ENCODE measurements at places on chromosomes 16 and 17.
A peak's percentile ranks its signal among the peaks of the same experiment; 100 is the strongest.

DNA sequence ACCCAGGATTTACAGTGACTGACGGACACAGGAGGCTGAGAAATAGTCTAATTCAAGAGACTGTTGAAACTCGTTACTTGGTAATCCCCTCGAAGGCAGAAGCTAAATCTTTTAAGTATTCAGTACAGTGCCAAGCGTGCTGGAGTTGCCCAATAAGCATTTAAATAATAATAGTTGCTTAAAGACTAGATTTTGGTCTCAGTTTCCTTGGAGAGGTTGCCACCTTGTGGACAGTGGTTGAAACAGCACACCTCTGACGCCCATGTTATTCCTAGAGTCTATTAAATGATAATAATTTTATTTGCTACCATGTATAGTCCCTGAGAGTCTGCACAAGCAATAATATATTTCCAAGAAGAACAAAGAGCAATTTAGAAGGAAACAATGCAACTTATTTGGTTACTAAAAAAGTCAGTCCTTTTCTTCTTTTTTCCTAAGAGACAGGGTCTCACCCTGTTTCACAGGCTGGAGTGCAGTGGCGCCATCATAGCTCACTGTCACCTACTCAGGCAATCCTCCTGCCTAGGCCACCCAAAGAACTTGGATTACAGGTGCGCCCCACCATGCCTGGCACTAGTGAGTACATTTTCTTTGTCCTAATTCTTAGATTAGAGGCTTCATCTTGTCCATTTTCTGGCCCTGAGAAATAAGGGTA, 138.0 kb upstream of the NUDT7 start:
- peak; percentile 29 for DNase-seq

GRCh38 chr17:44599298-44600175, 42.3 kb downstream of the FZD2 start:
- DNase-seq: peak; percentile 38

DNA sequence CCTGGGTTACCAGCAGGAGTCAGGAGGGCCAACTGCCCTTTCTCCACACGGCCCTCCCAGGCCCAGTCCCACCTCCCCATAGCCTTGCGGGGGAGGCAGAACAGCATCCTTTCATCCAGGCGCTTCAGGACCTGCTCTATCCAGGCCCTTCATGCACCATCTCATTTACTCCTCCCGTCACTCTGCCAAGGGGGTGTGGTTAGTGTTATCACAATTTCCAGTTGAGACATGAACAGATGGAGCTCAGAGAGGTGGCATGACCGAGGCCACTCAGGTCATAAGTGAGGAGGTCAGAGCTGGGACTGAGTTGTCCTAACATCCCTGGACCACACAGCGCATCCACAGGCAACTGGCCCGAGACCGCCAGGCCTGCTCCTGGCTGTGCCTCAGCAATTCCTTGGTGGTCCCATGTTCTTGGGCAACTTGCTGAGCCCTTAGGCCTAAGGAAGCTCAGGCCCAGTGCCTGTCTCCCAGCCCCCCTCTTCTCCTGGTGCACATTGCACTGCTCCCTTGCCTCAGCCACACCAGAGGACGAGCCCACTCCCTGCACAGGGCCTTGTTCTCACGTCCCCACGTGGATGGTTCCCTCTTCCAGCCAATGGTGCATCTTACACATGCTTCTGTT, 23.8 kb downstream of the C17orf100 start:
- no peak for DNase-seq

- DNase-seq: no peak
Measured at GRCh38 chr17:73686126-73686525, 41.9 kb upstream of the SDK2 start.

- peak; percentile 100 for DNase-seq
Measured at GRCh38 chr16:30370456-30371247, at the start of gene TBC1D10B. TBC1D10B (minus strand) TSS chr16:30370494; CDS start chr16:30370183, 311 bp downstream.

- no peak for DNase-seq
Measured at GRCh38 chr17:82804442-82805191, 35.2 kb downstream of the ZNF750 start.

DNA sequence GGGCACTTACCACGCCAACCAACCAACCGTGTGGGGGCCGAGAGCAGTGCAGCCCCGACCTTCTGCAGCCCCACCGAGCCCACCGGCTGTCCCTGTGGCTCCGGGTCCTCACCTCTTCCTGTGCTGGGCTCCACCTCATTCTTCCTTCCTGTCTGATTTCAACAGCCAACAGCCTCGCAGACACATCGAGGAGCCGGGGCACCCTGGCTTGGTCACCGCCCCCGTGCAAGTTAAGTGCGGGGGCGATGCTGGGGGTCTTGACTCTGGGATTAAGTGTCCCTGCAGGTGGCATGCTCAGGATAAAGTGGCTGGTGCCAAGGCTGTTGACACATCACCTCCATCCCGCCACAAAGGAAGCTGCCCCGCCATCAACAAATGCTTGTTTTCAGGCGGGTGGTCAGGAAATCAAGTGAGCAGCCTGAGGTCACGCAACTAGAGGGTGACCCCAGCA, at the start of gene NLRC3:
Gene NLRC3 (minus strand): TSS at position 102 of the 451 bp plus-strand sequence. CDS start 12,367 bp downstream, outside the sequence.
- DNase-seq: no peak

GRCh38 chr17:67055811-67056745, 11.7 kb downstream of the CACNG1 start:
- no peak for DNase-seq

- DNase-seq: no peak
Measured at GRCh38 chr17:2946144-2946543, 117.3 kb downstream of the OR1D5 start.

GRCh38 chr17:77867308-77867781, 91.2 kb upstream of the TNRC6C start:
- no peak for DNase-seq

DNA sequence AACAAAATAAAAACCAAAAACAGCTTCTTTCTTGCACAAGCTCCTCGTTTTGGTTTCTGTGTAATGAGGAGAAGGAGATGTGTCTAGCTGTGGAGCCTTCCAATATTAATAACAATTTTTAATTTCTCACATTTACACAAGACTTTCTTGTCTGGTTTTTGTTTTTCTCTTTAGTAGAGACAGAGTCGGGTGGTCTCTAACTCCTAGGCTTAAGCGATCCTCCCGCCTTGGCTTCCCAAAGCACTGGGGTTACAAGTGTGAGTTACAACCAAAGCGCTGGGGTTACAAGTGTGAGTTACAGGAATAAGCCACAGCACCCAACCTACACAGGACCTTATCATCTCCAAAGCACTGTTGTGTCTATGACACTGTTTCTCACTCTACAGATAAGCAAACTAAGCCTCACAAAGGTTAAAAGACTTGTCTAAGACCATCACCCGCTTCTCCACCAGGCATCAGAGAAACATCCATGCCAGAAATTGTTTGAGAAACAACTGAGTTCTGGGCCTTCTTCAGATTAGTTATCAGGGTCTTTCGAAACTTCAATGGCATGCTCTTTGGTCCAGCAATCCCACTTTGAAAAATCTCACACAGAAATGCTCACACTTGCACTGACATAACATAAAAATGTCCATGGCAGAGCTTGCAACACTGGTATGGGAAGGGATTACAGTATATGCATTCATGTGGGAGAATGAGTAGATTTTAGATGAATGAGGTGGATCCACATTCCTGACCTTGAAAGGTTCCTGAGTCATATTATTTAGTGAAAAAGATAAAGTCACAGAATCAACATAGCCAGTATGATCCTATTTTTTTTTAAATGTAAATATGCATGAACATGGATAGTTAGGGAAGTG, 3.9 kb downstream of the ABAT start:
- DNase-seq: peak; percentile 61

DNA sequence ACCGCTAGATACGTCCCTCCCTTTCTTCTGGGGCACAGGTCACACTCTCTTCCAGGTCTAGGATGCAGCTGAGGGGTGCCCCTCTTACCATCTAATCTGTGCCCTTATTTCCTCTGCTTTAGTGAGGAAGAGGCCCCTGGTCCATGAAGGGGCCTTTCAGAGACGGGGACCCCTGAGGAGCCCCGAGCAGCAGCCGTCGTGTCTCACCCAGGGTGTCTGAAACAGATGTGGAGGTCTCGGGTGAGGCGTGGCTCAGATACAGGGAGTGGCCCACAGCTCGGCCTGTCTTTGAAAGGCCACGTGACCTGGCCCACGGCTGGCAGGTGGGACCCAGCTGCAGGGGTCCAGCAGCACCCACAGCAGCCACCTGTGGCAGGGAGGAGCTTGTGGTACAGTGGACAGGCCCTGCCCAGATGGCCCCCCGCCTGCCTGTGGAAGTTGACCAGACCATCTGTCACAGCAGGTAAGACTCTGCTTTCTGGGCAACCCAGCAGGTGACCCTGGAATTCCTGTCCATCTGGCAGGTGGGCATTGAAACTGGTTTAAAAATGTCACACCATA, 15.6 kb downstream of the SCGB1C2 start:
- DNase-seq: no peak

GRCh38 chr17:17401271-17401781, 75.5 kb upstream of the MED9 start:
- no peak for DNase-seq

DNA sequence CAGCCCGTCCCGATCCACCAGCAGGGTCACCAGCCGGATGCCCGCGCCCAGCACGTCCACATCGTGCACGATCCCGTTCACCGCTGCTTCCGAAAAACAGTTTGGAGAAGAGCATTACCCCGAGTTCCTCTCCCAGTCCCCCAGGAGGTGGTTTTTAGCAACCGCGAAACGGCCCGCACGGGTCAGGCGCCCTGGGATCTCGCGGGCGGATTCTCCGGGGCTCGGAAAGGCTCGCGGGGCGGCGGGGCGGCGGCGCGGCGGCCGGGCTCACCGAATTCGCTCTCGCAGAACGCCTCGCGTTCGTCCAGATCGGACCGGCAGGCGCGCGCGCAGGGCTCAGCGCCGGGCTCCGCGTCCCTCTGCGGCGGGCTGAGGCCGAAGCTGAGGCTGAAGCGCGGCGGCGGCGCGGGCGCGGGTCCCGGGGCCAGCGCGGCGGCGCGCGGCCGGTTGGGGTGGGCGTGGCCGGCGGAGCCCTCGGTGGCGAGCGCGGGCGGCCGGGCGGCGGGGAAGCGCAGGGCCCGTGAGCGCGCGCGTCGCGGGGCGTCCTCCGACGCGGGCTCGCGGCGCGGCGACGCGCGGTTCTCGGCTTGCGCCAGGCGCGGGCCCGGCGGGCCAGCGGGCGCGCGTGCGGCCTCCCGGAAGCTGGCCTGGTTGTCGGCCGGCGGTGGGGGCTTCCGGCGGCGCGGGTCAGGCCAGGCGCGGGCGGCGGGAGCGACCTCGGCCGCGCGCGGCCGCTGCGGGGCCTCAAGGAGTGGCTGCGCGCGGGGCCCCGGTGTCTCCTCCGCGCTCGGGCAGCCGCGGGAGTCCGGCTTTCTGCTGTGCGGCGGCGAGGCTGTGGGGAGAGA, 2.9 kb downstream of the C17orf58 start:
- no peak for DNase-seq

DNA sequence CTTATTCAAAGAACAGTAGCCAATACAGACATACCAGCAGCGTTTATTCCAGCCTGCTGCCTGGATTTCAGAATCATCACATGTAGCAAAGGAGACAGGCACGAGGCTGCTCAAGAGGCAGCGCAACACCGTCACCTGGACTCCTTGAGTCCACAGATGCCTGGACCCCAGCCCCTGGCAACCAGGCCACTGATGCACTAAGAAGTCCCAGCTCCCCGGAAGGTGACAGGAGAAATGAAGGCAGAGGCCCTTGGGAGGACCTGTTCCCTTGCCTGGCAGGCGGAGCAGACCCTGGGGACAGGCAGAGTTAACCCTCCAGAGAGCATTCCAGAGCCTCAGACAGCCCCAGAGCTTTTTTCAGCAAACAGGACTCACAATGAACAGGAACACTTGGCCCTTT, 16.5 kb downstream of the SMIM5 start:
- DNase-seq: no peak

- DNase-seq: no peak
Measured at GRCh38 chr17:19288453-19288852, 51.3 kb downstream of the EPN2 start.

GRCh38 chr16:18039931-18040330, 296.6 kb downstream of the NPIPA8 start:
- DNase-seq: no peak

DNA sequence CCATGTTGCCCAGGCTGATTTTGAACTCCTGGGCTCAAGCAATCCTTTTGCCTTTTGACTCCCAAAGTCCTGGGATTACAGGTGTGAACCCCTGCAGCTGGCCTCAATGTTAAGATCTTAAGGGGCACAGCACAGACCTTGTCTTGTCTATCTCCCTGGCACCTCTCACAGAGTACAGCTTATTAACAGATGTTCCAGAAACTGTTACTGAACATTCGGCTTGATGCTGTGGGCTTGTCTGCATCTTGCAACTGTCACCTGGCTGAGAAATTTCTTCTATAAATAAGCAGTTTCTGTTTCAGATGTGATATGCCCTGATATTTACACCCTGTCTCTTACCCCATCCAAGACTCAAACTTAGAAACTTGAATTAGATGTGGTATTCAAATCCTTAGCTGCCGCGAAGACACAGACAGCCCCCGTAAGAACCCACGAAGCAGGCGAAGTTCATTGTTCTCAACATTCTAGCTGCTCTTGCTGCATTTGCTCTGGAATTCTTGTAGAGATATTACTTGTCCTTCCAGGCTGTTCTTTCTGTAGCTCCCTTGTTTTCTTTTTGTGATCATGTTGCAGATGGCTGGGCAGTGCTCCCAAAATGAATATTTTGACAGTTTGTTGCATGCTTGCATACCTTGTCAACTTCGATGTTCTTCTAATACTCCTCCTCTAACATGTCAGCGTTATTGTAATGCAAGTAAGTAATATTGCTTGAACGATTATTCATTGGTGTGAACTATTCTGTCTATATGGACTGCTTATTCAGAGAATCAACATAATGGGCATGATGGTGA, at the start of gene TNFRSF17:
Gene TNFRSF17 (plus strand): TSS at position 450 of the 791 bp plus-strand sequence. CDS start 115 bp downstream, at position 565.
- DNase-seq: no peak

DNA sequence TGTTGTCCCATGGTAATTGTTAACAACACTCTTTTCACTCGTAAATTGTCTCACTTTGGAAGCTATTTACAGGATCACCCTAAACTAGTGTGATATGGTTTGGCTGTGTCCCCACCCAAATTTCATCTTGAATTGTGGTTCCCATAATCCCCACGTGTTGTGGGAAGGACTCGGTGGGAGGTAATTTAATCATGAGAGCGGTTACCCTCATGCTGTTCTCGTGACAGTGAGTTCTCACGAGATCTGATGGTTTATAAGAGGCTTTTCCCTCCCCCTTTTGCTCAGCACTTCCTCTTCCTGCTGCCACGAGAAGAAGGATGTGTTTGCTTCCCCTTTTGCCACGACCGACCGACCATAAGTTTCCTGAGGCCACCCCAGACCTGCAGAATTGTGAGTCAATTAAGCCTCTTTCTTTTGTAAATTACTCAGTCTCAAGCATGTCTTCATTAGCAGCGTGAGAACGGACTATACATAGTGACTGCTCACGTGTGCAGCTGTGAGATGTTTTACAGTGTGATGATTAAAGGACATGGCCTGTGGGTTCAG, 34.4 kb downstream of the DNAH3 start:
- no peak for DNase-seq
